Activated T-cell treated with anti-CD3 and anti-CD28 coated beads for 48 hours (primary cell): ENCODE measurements at places on chromosomes 4 and X.

DNA sequence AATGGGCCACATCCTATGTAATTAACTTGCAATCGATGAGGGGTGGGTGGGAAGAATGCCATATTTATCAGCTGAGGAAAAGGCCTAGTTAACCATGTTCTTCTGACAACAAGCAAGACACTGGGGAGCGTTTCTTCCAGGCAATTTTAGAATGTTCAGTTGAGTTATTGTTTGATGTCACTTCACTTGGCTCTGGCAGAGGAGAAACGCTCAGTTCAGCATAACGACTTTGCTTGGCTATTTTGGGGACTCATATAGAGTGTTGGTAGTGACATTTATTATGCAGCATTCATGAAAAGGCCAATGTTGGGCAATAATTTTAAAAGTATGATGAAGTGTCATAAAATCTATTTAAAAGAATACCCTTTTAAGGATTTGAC lies 648 bp downstream of the SYNPO2 start:
- no peak for DNase-seq

GRCh38 chr4:4455210-4455865 lies 68.4 kb downstream of the NSG1 start:
- DNase-seq, result no peak

DNA sequence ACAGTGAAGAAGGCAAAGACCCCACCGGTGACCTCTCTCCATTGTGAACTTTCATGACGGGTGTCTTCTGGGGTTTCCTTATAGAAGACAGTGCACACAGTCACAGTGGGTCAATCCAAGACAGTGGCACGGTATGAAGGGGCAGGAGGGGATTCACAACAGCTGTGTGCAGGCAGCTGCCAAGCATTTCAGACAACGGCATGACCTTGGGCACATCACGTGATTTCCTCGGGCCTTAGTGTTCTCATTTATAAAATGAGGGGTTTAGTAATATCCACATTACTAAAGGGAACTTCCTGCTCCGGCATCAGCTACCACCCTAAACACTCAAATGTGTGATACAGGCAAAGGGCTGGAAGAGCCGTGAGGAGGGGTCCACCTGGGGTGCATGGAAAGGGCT lies 42.9 kb downstream of the RBM47 start:
- DNase-seq, result no peak

DNA sequence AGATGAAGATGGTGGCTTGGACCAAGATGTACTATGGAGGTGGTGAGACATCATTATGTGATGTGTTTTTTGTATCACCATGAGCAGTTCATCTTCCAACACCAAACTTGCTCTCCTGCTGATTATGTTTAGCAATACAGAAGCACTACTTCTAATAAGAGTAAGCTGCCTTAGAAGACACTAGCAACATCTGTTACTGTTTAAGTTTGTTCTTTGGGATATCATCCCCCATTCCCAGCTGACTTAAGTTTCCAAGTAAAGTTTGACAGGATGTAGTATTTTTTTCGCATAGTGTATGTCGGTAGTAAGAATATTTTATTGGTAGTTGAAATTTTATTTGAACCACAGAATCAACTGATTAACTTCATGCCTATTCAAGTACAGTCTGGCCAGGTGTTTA lies 123.5 kb upstream of the BMPR1B start:
- no peak for DNase-seq

- DNase-seq, result no peak
Observed at GRCh38 chr4:96913441-96914080, 1073.7 kb downstream of the PDHA2 start.

- DNase-seq, result no peak
Observed at GRCh38 chrX:10939424-10939823, 171.7 kb upstream of the HCCS start.

- no peak for DNase-seq
Observed at GRCh38 chr4:156169011-156169410, 215.3 kb upstream of the CTSO start.

GRCh38 chr4:171288816-171289432 lies 524.3 kb upstream of the GALNTL6 start:
- DNase-seq, result no peak

DNA sequence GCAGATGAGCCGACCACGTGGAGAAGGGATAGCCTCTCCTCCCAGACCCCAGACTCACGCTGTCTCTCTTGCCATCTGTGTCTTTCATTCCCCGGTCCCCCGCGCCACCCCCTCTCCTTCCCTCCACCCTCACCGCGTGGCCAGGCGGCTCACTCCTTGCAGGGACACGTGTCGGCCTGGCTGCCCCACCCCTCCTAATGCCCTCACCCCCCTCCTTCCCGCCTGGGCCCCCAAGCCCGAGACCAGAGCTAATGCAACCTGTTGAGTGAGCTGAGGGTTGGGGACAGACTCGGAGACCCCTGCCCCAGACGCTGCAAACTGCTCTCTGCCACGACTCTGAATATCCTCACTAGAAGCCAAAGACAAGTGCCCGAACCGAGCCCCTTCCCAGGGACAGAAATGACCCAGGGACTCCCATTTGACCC lies 1.8 kb downstream of the SLC38A5 start:
- peak; percentile 40 for DNase-seq

- no peak for DNase-seq
Observed at GRCh38 chr4:85492336-85492735, 17.4 kb downstream of the ARHGAP24 start.

GRCh38 chr4:173763389-173763788 lies 233.4 kb upstream of the HAND2 start:
- DNase-seq, result no peak

DNA sequence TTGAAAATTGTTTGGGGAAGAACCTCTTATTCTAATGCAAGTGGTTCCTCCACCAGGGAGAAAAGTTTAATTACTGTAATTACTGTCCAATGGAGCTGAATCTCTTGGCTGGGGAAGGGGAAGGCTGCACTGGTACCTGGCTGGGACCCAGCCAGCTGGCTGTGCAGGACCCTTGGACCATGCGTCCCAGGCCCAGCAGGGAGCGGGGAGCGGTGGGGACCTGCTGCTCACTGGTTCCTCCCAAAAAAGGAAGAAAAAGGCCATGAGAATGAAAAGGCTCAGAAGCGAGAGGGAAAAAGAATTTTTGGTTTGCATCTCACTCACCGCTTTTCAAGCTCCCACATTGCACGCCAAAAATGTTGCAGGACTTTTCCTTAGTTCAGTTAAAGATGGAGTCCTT lies 333.5 kb downstream of the FAM47B start:
- DNase-seq, result no peak

DNA sequence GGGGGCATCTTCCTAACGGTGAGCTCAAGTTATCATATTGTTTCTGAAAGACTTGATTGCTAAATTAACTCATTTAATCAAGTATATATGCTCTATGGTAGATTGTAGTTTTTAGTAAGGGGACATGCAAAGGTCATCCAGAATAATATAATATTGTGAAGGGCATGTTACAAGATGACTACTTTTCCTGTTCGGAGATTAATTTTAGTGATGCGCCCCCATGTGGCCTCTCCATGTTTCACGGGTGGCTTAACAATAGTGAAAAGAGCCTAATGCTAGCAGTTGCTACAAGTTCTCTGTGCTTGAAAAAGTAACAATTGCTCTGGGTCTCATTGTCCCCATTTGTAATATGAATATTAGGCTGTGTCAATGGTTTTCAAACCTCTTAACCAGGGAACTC lies 12.2 kb downstream of the SMPX start:
- DNase-seq, result peak; percentile 10

DNA sequence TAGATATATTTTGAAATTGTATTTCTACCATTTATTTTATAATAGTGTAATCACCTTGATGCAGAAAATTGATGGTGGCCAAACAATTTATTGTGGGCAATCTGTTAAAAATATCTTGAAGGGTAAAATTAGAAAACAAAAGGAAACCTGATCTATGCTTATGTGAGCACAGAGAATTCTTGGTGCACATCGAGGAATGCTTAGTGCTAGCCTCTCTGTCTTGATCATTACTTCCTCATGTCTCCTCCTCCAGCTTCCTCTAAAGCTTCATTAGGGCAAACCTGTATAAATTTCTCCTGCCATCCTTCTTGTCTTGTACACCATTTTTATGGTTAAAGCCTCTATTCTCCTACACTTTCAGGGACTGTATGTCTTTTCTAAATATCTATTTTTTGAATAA lies 725.8 kb downstream of the RAPGEF2 start:
- DNase-seq, result no peak

DNA sequence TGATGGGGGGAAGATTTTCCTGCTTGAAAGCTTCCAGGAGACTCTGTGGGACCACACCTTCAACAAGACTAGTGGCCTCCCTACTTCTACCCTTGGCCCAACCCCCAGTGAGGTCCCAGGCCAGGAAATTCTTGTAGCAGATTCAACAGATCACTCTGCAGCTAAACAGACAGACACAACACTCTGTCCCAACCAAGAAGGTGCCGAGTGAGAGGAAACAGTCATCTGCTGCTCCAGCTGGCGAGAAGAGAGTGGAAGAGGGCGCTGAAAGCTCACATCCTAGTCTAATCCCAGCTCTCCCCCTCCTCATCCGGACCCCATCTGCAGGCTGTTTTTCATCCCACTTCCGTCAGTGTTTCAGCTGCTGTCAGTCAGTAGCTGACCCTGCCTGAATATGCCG lies 63.4 kb downstream of the CHRDL1 start:
- no peak for DNase-seq

DNA sequence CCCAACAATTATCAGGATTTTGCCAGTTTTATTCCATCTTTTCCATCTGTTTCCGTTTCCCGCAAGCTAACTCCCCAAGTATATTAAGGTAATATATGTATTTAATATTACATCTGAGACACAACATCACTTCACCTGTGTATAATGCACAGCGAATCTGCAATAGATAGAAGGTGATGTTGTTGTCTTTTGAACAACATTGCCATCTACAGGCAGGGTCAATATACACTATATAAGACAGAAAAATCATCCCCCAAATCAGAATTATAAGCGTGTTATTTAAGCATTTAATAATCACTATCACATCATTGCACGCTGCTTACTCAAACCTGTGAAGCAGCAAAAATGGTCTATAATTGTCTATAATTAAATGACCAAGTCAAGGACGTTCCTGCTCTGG lies 1115.5 kb downstream of the NLGN4X start:
- DNase-seq, result no peak

- DNase-seq, result no peak
Observed at GRCh38 chrX:54922547-54922946, 1.9 kb downstream of the TRO start.

DNA sequence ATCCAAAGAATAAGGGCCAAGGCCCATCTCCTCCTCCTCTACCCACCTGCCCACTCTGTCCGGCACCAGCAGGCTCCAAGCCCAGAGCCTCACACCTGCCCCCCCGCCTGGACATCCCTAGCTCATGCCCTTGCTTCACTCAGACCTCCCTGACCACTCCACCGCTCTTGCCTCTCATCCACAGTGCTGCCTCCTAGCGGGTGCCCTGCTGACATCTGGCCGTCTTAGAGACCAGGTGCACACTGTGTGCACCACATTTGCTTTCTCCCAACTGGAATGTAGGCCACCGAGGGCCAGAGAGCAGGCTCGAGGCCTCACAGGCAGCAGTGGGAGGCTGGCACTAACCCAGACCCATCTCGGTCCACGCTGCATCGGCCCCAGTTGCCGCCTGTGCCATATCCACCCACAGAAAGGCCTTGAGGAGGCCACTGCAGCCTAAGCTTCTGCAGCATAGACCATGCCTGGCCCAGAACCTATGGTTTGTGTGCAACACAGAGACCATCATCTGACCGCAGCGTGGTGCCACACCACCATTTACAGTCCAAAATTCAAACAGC lies 13.5 kb downstream of the LETM1 start:
- no peak for DNase-seq

- no peak for DNase-seq
Observed at GRCh38 chrX:132333351-132333750, 114.1 kb upstream of the RAP2C start.

DNA sequence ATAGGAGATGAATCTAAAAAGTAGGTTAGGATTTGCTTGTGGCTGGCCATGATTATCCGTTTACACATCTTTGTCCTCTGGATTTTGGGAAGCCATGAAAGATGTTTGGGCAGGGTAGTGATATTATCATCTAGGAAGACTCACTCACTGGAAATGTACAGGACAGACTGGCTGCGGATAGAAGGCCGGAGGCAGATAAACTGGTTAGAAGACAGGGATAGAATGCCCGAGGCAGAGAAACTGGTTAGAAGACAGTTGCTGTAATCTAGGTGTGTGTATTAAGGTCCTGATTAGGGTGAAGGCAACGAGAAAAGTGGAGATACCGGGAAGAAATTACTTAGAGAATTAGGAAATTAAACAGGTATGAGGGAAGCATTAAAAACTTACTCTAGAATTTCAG lies 68.8 kb downstream of the SPRY1 start:
- DNase-seq, result no peak

DNA sequence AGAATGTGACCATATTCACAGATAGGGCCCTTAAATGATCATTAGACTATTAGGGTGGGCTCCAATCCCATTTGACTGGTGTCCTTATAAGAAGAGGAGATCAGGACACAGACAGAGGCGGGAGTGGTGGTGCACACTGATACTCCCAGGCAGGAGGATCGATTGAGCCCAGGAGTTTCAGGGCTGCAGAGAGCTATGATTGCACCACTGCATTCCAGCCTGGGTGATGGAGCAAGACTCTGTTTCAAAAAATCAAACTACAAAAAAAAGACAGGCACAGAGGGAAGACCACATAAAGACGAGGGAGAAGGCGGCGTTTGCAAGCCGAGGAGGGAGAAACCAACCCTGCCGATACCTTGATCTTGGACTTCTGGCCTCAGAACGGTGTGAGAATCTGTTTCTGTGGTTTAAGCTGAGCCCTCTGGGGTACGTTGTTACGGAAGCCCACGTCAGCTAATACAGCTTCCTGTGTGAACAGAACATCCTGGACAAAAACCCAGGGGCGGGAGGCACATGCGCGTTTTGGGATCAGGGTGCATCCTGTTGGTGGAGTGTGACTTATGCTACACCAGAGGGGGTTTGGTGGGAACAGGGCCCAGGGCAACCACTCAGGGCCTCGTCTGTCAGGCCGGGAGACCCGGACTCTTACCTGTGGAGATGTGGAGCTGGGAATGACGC lies 211.8 kb upstream of the PSAPL1 start:
- DNase-seq, result no peak

DNA sequence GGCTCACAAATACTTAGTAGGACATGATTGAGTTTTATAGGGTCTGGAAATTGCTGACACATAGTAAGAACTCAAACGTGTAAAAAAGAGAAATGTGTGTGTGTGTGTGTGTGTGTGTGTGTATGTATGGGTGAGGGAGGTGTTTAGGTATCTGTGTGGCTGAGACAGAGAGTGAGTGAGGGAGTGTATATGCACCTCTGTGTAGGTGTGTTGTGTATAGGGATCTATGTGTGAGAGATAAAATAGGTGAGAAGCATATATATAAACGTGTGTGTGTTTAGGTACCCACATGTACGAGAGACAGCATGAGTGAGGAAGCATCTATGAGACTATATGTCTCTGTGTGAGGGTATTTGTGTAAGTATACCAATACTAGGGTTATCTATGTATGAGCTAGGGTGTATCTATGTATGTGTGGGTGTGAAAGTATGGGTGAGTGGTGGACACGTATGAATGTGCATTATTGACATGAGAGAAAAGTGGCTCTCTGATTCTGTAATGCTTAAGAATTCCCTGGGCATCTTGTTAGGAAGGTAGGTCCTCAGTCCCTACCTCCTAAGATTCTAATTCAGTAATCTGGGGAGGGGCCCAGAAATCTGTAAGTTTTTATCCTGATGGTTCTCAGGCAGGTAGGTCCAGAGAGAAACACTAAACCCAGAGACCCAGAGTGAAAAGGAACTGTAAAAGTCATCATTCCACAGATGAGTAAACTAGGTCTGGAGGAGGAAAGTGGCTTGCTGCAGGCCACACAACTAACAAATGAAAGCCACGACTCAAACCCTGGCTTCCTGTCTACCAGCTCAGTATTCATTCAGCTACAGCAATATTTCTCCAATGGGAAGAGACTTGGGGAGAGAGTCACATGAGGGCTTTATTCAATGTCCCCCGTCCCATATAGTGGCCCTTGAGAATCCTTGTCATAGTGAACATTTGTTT lies 237.0 kb downstream of the IDS start:
- DNase-seq, result no peak
